ENCODE measurements at places on chromosomes 12 and 14. TPM values are rescaled to one million over a fixed set of nuclear protein-coding genes. Genes with fewer than 3 reads are reported as not detected.

GUCY2C gene
- total RNA-seq: not detected

ISCU gene
- total RNA-seq: 73.8 TPM

RTL1 gene
- total RNA-seq: not detected

NKX2-1 gene
- not detected for total RNA-seq

TAS2R31 gene
- total RNA-seq: 4.5 TPM

KSR2 gene
- total RNA-seq: 0.08 TPM

TMEM132C gene
- total RNA-seq: not detected

ACVRL1 gene
- not detected for total RNA-seq

KITLG gene
- not detected for total RNA-seq

TAOK3 gene
- 59.5 TPM for total RNA-seq

B4GALNT3 gene
- total RNA-seq: 8.6 TPM

KERA gene
- not detected for total RNA-seq

COX8C gene
- total RNA-seq: not detected

PRPH gene
- not detected for total RNA-seq

RNASE7 gene
- total RNA-seq: not detected

COCH gene
- 1.3 TPM for total RNA-seq

TDRD9 gene
- total RNA-seq: not detected

TMEM52B gene
- total RNA-seq: not detected

MMP17 gene
- 0.39 TPM for total RNA-seq

AKAP5 gene
- 1.1 TPM for total RNA-seq

DYRK4 gene
- 25.7 TPM for total RNA-seq

EMP1 gene
- total RNA-seq: 29.6 TPM

GSG1 gene
- total RNA-seq: not detected

LRP1 gene
- 0.26 TPM for total RNA-seq

SLC39A5 gene
- total RNA-seq: 1.4 TPM

TSPAN8 gene
- not detected for total RNA-seq

NOVA1 gene
- total RNA-seq: 0.13 TPM
